ENCODE measurements at places on chromosomes 13 and 19.

DNA sequence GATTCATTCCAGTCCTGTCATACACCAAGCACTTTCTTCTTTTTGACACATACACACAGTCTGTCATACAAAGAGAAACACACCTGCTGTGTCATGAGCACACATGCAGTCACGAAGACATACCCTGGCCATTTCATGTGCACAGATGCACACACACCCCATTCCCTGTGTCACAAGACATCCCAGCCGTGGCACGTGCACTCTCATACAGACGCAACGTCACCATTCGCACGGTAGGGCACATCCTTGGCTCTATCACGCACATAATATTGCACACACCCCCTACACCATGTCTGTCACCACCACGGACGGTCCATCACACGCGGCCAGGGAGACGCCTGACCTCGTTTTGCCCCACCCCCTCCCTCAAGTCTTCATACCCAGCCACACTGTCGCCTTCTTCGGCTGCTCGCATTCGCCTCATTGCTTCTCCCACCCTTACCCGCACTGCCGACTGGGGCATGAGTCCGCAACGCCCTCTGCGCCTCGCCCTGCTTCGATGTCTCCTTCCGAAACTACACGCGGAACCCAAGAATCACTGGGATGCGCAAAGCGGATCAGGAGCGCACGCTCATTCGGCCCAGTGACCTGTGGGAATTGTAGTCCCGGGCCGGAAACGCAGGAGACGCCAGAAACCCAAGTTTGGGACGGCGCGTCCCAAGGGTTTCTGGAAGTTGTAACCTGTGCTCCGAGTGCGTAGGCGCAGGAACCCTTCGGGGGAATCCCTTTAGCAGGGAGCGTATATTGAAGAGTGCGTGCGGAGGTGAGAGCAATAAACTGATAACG lies 6.8 kb upstream of the ZNF283 start:
- DNase-seq = peak; percentile 6

DNA sequence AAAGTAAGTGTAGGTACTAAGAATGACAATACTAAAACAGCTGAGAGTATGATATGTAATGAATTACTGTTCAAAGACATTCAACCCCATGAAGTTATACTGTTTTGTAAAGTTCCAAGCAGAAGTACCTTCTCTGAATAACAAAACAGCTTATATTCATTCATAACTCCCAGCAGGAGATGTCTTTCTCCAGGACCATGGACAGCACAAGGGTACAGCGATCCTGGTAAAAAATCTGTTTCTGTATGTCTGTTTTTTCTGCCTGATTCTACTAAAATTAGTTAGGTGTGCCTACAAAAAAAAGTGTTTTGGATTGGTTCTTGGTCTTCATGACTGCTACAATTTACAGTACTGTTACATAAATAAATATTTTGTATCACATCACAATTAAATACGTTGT lies 172.5 kb upstream of the SLITRK5 start:
- no peak for DNase-seq

DNA sequence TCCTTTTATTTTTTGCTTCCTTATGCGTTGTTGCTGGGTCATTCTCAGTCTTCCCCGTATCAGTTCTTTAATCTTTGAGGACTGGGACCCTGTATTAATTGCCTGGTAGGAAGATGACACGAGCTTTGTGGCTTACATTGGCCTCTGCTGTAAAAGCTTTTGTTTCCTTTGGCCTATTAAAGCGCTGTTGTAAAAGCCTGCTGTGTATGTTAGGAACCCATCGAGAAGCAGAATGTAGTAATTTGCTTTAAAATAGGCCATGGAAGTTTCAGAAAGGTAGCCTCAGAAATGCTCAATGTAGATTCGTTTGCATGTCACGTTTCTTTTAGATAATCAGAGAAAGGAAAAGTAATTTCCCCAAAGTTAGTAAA lies 257.5 kb upstream of the STARD13 start:
- DNase-seq = no peak

- DNase-seq = no peak
Observed at GRCh38 chr13:53098455-53098854, 69.8 kb downstream of the OLFM4 start.

- no peak for DNase-seq
Observed at GRCh38 chr19:6967967-6968366, 53.3 kb downstream of the MBD3L2B start.

DNA sequence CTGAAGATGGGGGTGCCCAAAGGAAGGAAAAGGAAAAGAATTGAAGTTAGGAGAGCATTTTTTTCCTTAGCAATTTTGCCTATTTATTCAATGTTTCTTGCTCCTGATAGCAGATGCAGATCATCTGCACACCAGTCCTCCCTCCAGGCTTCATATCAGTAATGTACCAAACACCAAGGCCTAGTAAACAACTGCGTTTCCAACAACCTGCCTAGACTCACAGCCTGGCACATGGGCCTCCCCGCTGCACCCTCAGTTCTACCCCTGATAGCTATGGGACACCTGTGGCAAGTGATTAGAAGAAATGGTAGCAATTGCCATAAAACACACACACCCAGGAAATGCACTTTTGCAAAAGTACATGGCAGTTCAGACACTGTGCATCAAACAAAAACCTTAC lies 30.4 kb upstream of the HMGB1 start:
- DNase-seq = no peak

DNA sequence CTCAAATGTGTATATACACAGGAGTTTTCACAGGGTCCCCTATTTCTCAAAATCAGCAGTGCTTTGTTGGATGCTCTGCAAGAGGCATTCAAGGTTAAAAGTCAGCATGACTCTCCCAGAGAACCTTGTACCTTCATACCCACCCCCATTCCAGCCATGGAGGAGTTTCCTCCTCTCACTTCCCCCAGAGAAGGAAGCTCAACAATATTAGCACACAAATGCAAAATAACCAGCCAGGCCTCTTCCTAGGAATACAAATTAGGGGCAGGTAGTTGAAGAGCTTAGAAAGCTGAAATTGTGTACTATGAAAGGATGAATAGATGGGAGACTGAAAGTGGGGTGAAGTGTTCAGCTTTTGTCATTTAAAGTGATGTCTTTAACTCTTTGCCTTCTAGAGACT lies 43.8 kb downstream of the SPRY2 start:
- no peak for DNase-seq

DNA sequence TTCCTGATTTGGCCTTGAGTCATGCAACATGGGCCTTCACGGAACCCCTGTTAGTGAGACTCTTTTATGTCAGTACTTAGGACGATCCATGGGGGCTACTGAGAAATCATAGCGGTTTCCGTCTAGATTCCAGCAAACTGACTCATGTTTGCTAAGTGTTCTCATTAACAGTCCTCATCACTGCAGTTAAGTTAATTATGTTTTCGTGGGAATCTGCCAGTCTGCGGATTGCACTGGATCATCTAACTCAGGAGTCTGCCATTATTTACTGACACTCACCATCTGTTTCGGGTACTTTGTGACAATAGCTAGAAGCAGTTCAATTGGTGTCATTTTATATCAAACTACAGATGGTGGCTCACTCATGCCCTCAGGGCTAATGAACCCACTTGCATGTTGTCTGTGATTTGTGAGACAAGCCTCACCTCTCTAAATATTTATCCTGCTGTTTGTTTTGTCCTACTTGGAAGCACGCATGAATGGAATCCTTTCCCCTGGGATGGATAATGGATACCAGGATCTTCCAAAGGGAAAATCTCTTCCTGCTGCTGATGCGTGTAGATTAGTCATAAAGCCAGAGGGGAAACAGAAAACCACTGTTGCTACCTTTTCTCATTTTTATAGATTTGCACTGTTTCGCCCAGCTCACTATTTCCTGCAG lies 61.8 kb downstream of the RAB20 start:
- peak; percentile 67 for DNase-seq

DNA sequence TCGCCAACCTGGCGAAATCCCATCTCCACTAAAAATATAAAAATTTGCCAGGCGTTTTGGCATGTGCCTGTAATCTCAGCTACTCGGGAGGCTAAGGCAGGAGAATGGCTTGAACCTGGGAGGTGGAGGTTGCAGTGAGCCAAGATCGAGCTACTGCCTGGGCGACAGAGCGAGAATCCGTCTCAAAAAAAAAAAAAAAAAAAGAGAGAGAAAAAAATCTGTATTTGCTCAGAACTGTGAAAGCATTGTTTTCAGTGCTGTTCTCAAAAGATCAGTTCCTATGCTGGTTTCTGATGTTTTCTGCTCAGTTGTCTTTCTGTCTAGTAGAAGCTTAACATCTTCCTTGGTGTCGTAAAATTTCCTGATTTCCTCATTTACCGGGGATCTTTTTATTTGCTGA lies 2.5 kb downstream of the SF3A2 start:
- DNase-seq = no peak

DNA sequence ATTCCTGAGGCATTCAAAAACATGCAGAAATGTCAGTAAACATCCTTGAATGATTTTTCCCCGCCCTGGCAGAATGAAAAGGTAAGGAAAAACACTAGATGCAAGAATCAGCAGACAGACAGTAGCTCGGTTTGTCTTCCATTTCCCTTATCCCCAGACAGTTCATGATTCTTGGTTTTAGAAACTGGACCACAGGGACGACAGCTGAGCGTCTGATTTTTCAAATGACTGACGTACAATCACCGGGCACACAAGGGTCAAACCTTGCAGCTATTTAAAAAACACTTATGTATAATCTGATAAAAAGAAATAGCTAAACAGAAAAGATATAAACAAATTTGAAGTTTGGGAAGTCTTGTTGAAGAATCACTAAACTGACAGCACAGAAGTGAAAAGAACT lies 47.1 kb downstream of the DCLK1 start:
- no peak for DNase-seq

- DNase-seq = no peak
Observed at GRCh38 chr19:53915000-53915399, 5.9 kb downstream of the CACNG7 start.

DNA sequence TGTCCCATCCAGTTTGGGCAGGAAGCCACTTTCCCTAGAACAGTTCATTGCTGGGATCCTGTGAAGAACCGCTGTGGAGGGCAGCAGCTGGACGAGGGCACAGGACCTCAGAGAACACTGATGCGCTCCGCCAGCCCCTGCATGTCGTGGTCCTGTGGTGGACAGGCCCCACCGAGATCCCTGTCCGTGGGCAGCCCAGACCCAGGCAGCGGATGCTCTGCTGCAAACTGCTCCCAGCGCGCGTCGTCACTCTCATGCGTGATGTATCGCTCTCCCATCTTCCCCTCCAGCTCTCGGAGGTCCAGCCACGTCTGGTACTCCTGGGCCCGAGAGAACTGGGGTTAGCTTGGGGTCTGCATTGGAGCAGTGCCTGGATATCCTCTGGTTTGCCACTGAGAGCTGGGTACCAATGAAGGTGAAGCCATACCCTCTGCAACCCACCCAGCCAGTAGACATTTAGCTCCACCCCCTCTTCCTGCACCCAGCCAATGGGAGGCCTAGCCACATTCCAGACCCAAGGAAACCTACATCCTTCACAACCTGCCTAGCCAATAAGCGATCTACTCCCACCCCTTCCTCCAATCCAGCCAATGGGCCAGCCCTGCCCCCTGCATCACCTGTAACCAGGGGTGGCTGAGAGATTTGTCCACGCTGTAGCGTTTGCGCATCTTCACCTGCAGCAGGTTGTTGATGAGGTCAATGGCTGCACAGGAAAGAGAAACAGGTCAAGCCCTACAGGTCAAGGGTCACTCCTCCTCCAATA lies 13.6 kb upstream of the DACT3 start:
- no peak for DNase-seq

Measured in fibroblast of skin of left quadriceps (primary cell).